ENCODE measurements at places on chromosomes 16 and 17.

GRCh38 chr17:70499067-70499786, 329.9 kb downstream of the KCNJ2 start:
- no peak for DNase-seq

GRCh38 chr16:67246756-67247191, 507 bp downstream of the FHOD1 start:
- peak; percentile 88 for DNase-seq

- no peak for DNase-seq
Measured at GRCh38 chr17:82239401-82239925, 10.6 kb downstream of the SLC16A3 start.

DNA sequence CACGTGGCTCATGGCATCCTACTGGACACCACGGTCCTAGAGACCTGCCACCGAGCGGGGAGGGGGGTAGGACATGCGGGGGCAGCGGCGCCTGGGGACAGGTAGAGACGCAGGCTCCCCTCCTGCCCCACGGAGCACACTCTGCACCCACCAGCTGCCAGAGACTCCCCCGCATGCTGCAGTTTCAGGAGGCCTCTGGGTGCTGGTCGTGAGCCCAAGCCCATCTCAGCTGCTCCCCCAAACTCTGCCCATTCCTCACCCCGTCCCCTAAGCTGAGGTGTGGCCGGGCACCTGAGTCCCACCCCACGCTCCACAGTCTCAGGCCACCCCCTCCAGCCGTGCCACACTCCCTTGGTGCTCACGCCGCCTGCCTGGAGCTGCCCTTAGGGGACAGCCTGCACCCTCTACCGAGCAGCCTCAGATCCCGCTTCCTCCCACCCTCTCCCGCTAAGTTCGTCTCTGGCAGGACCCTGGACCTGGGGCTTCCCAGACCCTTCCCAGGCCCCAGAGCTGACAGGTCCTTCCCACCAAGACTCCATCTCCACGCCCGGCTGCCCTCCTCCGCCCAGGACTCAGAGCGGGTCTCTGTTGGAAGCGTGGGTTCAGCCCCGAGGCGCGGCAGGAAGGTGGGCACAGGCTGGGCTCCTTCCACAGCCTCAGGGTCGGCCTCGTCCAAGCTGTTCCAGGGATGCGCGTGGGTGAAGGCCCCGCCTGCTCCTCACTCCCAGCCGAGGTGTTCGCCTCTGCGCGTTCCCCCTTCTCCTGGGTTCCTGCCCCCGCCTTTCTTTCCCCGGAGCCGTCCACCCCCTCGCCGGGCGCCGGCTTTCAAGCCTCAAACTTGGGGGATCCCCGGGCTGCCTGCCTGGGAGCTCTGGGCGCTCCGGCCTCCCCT, 1.3 kb downstream of the RAB40B start:
- DNase-seq = peak; percentile 89

DNA sequence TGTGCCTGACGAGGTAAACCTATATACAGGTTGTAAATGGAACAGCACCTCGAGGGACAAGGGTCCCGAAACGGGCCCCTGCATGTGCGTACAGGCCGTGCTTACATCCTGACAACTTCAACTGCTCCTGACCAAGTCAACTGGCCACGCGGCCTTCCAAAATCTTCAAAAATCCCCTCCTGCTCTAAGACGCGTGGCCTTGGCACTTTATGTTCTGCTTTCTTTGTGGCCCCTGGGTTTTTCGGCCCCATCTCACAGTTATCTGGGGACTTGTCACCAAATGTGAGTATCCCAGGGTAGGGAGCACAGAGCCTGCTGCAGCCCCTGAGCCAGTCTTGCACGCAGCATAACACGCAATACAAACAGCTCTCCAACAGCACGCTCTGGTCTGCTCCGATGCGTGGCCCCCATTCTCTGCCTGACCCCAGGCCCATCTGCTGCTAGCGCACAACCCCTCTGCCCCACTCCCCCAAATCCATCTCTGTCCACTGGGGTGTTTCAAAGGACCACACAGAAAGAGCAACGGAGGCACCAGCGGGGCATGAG, 659 bp downstream of the RPH3AL start:
- no peak for DNase-seq

DNA sequence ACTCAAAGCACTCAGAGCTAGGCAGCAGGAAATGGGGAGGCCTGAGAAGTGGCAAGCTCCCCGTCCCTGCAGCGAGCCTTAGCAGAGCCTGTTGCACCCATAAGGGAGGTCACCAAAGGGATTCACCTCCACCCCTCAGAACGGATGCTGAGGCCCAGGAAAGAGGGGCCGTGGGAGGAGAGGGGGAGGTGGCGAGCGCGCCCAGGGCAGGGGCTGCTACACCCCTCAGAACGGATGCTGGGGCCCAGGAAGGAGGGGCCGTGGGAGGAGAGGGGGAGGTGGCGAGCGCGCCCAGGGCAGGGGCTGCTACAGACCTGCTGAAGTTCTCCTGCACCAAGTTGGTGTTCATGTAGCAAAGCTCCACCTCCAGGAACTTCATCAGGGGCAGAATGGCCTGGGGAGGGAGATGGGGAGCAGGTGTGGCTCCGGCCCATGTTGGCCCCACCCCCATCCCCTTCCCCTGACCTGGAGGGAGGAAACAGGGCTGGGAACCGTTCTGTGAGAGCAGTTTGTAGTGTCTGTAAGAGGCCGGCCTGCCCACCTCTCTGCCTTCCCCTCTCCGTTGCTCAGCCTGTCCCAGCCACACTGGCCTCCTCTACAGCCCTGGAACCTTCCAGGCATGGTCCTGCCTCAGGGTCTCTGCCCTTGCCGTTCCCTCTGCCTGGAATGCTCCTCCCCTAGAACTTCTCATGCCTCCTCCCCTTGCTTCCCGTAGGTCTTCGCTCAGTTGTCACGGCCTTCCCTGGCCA, 11.4 kb downstream of the UNC13D start:
- DNase-seq = no peak

DNA sequence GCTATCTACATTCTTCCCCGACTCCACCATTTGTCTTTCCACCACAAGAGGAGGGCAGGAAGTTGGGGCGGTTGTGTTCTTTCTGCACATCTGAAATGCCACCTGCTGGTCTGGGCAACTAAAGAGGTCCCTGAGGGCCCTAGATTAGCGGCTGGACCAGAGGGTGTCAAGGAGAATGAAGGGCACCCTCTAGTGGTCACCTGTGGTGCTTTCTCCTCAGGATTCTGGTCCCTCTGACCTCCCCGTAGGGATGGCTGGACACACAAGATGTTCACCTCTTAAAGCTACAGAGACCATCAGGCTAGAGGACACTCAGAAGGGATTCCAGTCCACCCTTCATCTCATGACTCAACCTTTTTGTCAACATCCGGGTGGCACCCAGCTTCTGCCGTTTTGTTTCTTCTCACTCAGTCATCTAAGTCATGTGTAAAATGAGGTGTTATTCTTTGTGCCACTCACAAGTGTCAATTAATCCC, 2.9 kb upstream of the SCIMP start:
- no peak for DNase-seq

All from chondrocyte (in vitro differentiated cells).